Tibial nerve (tissue), 4 donors: ENCODE measurements at places on chromosomes 11 and 22. TPM values are rescaled to one million over a fixed set of nuclear protein-coding genes. Genes with fewer than 3 reads are reported as not detected.

DNA sequence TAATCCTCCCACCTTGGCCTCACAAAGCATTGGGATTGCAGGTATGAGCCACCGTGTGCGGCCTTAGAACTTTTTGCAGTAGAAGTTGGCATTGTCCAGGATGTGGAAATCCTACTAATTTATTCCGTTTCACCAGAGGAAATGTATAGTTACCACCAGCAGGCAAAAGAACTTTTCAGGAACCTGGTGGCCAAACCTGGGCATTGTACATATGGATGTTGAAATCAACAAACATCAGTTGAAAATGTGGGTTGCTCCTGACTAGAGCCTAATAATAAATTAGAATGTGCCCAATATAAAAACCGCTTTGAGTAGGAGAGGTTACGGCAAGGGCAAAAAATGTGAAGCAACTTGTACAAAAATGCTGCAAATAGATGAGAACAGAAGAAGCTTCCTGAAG lies 40.7 kb upstream of the XBP1 start:
- H3K27me3 ChIP-seq, result no peaks in the 10 kb centered on the region
- DNase-seq, result no peak
- no peaks in the 10 kb centered on the region for H3K4me1 ChIP-seq

Gene CALCB
- 0.90 TPM for total RNA-seq

DNA sequence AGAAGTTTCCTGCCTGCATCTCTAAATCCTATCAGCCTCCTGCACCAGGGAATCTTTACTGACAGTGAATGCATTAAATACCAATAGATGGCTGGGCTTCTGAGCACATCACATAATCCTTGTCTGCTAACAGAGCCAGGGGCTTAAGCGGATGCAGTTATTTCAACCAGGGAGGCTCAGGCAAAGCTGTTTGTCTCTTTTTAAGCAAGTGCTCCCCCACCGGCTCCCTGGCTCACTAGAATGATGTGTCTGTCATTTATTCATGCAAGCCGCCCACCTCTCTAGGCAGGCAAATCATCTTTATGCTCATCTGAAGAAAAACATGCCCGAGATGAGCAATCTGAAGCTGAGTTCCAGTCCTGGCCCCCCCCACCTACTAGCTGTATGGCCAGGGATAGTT lies 182.3 kb downstream of the TENM4 start:
- no peaks in the 10 kb centered on the region for H3K4me1 ChIP-seq
- H3K27ac ChIP-seq, result no peak overlapping the region
- no peak overlapping the region for H3K4me3 ChIP-seq
- no peak for DNase-seq

DNA sequence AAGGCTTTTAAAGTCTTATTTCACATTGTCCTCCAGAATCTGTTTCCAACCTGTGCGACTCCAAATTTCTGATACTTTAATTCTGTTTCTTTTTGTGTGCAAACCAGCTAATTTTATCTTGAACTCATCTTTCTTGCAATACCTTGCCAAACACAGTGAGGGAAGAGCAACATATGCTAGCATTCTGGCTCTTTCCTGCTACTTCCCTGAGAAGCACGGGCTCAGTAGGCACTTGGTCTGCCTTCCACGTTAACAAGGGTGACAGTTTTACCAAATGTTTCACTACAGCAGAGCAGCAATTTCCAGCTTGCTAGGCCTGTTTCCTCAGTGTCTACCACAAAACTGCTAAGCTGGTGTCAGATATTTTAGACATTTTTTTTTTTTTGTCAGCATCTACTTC lies 405.8 kb downstream of the NTM start:
- H3K4me3 ChIP-seq, result no peak overlapping the region
- no peaks in the 10 kb centered on the region for H3K4me1 ChIP-seq
- DNase-seq, result no peak
- no peak overlapping the region for H3K27ac ChIP-seq
- H3K36me3 ChIP-seq, result no peaks in the 10 kb centered on the region

DNA sequence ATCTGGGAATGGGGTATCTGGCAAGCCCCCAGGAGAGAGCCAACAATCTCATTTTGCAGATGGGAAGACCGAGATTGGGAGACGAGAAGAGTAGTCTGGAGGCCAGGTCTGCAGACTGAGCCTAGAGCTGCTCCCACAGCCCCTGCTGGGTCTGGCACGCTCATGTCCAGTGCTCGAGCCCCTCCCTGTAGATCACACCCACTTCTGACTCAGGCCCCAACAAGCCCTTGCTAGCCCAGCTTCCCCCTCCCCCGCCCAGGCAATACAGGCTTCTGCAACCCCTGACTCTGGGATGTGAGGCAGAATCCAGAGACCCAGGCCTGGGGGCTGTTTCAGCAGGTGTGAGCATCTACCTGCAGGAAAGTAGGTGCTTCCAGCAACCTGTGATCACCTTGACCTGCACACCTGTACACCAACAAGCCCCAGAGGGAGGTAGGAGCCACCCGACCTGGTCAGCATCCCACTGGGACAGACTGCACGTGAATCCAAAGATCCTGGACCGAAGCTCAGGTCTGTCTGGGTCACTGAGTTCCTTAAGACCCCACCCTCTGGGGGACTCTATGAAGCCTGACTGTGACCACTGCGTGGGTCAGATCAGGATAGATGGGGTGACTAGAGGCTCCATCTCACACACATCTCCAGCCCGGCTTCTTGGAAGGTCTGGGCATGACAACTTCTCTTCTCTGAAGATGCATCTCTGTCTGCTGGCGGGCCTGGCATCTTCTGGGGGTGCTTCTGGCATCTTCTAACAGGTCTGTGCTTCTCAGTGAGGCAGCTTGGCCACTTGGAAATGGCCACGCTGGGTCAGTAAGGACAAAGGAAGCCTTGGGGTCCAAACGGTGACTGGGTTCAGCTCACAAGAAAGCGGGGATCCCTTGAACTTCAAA lies 29.3 kb downstream of the LINC01488 start:
- no peaks in the 10 kb centered on the region for H3K4me1 ChIP-seq
- no peak overlapping the region for H3K4me3 ChIP-seq

Gene APOL5
- total RNA-seq, result not detected

- H3K27me3 ChIP-seq, result no peaks in the 10 kb centered on the region
- no peak for DNase-seq
- H3K4me3 ChIP-seq, result no peak overlapping the region
- peaks cover 5% of the 10 kb centered on the region for H3K36me3 ChIP-seq
- peaks cover 41% of the 10 kb centered on the region for H3K4me1 ChIP-seq
Measured at GRCh38 chr22:23233752-23234408, 53.6 kb downstream of the BCR start.

Gene GVQW3
- total RNA-seq, result 8.1 TPM

DNA sequence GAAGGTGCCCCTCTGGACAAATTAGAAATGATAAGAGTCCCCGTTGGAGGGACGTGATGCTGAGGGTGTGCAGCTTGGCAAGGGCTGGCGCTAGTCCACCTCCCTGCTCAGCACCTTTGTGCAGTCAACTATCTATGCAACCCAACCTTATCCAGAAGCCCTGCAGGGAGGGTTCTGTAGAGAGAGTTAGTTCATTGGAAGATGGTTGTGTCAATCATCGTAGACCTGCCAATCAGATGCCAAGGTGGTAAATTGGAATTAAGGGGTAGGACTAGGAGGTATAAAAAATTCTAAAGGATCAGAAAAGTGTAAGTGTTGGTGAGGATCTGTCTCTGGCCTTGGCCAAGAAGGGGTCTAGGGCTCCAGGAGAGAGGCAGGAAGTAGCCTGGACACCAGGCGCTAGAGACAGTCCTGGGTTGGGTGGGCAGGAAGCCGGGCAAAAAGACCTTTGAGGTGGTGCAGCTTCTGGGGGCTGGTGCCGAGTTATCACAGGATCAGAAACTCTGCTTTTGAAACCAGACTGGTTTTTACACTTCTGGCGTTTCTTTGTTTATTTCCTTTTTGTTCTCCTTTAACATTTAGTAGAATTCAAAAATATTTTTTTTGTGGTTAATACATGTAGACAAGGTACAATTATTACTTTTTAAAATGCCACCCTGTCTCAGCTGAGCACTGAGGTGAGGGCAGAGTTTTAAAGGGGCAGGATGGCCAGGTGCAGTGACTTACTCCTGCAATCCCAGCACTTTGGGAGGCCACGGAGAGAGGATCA lies 1.6 kb downstream of the C1QTNF6 start:
- H3K27me3 ChIP-seq, result no peaks in the 10 kb centered on the region
- no peak overlapping the region for H3K4me3 ChIP-seq
- H3K27ac ChIP-seq, result peak overlapping the region; percentile 92
- peaks cover 26% of the 10 kb centered on the region for H3K36me3 ChIP-seq

Gene BET1L
- total RNA-seq, result 42.2 TPM

DNA sequence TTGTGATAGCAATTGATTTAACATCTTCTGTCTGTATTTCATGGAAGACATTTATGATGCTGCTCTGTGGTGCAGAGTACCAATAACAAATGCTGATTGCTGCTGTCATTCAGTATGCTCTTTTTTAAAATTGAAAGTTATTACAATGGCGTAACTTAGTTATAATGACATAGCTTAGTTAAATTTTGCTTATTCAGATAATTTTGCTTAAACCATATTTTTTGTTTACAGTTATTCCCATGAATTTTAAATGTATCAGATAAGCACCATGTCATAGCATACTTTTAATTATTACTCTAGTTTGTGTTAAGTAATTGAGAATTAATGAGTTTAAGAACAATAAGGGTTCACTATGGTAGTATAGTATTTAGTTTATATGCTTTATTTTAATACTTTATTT lies 15.5 kb downstream of the PRMT3 start:
- H3K4me1 ChIP-seq, result no peaks in the 10 kb centered on the region
- H3K27me3 ChIP-seq, result no peaks in the 10 kb centered on the region
- H3K4me3 ChIP-seq, result no peak overlapping the region

- H3K4me1 ChIP-seq, result no peaks in the 10 kb centered on the region
- no peak overlapping the region for H3K27ac ChIP-seq
- H3K4me3 ChIP-seq, result no peak overlapping the region
- H3K36me3 ChIP-seq, result peaks cover 23% of the 10 kb centered on the region
Measured at GRCh38 chr22:44116755-44117684, 63.7 kb upstream of the PARVG start.

- DNase-seq, result no peak
- H3K4me1 ChIP-seq, result peaks cover 6% of the 10 kb centered on the region
- H3K4me3 ChIP-seq, result no peak overlapping the region
- H3K27ac ChIP-seq, result no peak overlapping the region
- H3K27me3 ChIP-seq, result no peaks in the 10 kb centered on the region
Measured at GRCh38 chr11:59759900-59760299, 4.7 kb downstream of the STX3 start.

GRCh38 chr11:132114185-132114584 lies 743.8 kb downstream of the NTM start:
- no peaks in the 10 kb centered on the region for H3K36me3 ChIP-seq
- peak overlapping the region; percentile 86 for H3K27ac ChIP-seq
- peaks cover 52% of the 10 kb centered on the region for H3K4me1 ChIP-seq
- DNase-seq, result peak; percentile 41
- H3K27me3 ChIP-seq, result no peaks in the 10 kb centered on the region
- H3K4me3 ChIP-seq, result no peak overlapping the region

DNA sequence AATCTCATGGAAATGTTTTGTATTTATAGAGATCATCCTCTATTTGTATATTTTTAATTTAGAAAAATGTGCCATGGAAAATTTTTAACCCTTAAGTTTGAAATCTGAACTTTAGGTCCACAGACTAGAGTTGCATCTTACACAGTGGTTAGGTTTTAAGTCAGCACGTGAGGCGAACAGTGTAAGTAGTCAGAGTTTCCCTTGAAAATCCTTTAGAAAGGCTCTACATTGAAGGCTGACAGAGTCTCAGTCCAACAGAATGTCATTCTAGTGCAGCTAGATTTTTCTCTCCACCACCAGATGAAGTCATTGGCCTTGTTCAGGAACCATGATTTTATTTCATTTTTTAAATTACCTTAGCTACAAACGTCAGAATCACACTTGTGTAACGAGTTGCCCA lies 18.7 kb downstream of the HMGXB4 start:
- H3K4me1 ChIP-seq, result no peaks in the 10 kb centered on the region
- H3K27me3 ChIP-seq, result no peaks in the 10 kb centered on the region
- H3K36me3 ChIP-seq, result no peaks in the 10 kb centered on the region
- H3K4me3 ChIP-seq, result no peak overlapping the region

DNA sequence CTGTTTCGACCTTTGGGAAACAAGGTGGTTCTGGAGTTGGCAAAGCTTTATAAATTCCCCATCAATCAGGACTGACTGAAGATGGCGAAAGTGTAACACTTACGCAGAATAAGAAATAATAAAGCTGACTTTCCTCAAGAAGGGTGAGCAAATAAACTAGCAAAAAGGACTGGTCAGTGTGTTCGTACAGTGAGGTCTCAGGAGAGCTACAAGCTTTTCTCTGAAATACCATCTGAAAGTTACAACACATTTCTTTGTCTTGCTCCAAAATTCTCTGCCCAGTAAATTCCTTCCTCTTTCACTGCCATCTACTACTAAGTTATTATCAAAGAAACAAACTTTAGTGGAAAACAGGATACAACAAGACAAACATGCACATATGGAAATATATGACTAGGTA lies 13.4 kb downstream of the PITPNB start:
- no peak overlapping the region for H3K4me3 ChIP-seq
- H3K27me3 ChIP-seq, result no peaks in the 10 kb centered on the region
- no peak overlapping the region for H3K27ac ChIP-seq
- no peak for DNase-seq

DNA sequence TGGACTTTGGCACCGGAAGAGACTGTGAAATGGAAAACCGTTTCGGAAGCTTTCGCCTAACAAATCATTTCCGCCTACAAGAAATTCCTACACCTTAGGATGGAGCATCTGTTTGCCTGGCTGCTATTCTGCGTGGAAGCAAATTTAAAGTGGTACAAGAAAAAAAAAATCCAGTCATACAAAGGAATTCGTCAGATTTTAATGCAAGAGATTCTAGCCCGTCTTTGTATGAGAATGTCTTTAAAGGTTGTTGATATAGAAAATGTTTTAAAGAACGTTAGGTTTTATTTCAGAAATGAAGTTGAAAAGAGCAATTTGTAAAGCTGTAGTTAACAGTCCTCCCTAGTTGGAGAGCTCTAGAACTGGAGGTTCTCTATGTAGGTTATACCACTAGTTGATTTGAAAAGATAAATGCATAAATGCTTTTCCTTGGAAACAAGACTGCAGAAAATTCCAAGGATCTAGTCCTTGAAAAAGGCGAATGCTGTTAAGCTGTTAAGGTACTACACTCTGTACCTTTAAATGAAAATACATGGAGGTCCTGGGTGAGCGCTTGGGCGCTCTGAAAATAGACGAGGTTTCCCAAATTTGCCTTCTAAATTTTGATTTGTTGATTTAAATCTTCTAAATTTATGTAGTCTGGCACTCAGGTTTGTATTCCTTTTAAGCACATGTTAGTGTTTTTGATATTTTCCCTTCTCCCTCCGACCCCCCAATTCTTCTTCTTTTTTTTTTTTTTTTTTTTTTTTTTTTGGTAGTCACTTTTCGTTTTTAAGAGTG lies 2.4 kb downstream of the NCR3LG1 start:
- peaks cover 15% of the 10 kb centered on the region for H3K4me1 ChIP-seq
- DNase-seq, result no peak
- peak overlapping the region; percentile 79 for H3K27ac ChIP-seq
- H3K4me3 ChIP-seq, result peak overlapping the region; percentile 66
- peaks cover 2% of the 10 kb centered on the region for H3K36me3 ChIP-seq

- H3K4me3 ChIP-seq, result peak overlapping the region; percentile 79
- DNase-seq, result no peak
- H3K27ac ChIP-seq, result peak overlapping the region; percentile 72
- H3K4me1 ChIP-seq, result no peaks in the 10 kb centered on the region
- no peaks in the 10 kb centered on the region for H3K36me3 ChIP-seq
Measured at GRCh38 chr11:36288442-36289225, 590 bp downstream of the COMMD9 start.

- no peak for DNase-seq
- H3K36me3 ChIP-seq, result no peaks in the 10 kb centered on the region
- peak overlapping the region; percentile 91 for H3K27ac ChIP-seq
Measured at GRCh38 chr22:39429916-39430575, 26.8 kb upstream of the MGAT3 start.

Gene TTC36
- 2.9 TPM for total RNA-seq

Gene HIC2
- 3.3 TPM for total RNA-seq

- H3K4me1 ChIP-seq, result no peaks in the 10 kb centered on the region
- no peak overlapping the region for H3K27ac ChIP-seq
- peaks cover 65% of the 10 kb centered on the region for H3K36me3 ChIP-seq
- H3K27me3 ChIP-seq, result no peaks in the 10 kb centered on the region
- no peak for DNase-seq
- H3K4me3 ChIP-seq, result no peak overlapping the region
Measured at GRCh38 chr22:45709060-45709739, 37.6 kb downstream of the ATXN10 start.
